ENCODE measurements at places on chromosomes 16 and 17.

- no peak for DNase-seq
Observed at GRCh38 chr16:10945065-10945787, 862 bp downstream of the CLEC16A start.

DNA sequence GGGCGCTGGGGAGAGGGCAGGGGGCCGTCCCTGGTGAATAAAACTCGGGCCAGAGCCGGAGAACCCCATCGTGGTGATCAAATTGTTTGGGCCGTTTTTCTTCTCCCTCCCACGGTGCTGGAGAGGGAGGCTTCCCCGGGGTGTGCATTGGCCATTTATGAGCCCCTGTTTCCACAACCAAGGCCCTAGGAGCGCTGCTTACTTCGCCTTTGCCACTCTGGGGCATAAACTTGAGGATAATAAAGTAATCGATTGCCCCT is 544 bp downstream of the CCP110 start:
- DNase-seq = no peak

- DNase-seq = peak; percentile 11
Observed at GRCh38 chr17:2989855-2990254, 73.6 kb downstream of the OR1D5 start.

DNA sequence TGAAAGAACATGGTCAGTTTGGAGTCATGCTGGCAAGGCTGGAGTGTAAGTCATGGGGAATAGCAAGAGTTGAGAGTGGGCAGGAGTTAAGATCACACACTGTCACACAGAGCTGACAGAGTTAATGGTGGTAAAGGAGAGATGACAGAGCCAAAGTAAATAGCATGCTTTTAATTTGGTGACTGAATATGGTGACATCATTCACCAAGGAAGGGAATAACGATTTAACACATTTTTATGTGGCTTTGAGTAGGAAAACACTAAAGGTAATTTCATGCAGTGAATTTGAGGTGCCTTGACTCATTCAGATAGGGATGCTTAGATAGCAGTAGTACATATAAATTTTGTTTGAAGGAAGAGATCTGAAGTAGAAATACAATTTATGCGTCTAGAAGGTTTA is 42.1 kb downstream of the SYNRG start:
- no peak for DNase-seq

GRCh38 chr17:72145962-72146361 is 25.1 kb downstream of the SOX9 start:
- DNase-seq = no peak

GRCh38 chr17:8954339-8954738 is 11.2 kb downstream of the PIK3R5 start:
- DNase-seq = peak; percentile 65

- DNase-seq = no peak
Observed at GRCh38 chr17:57484826-57485565, 228.7 kb downstream of the MSI2 start.

GRCh38 chr16:667113-667779 is 686 bp upstream of the RHOT2 start:
- DNase-seq = no peak

DNA sequence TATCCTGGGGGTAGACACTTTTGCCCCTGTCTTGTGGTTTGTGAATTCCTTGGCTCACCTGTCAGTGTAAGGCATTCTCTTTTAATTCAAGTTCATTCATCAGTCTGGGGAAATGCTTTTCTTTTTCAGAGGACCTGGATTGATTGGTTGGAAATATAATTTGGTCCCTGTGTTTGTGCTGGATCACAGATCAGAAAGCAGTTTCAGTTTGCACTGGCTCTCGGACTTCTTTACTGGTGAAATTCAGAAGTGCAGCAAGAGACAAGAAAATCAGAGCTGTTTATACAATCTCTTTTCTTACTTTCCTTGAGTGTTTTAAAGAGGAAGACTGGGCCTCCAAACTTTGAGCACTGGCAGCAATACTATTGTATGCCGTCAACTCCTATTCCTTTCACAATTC is 161.8 kb upstream of the KCNJ16 start:
- no peak for DNase-seq

GRCh38 chr17:10527419-10527818 is 9.1 kb upstream of the MYH1 start:
- no peak for DNase-seq

- no peak for DNase-seq
Observed at GRCh38 chr17:63881935-63882601, at the start of gene GH2. Gene GH2, minus strand, starts transcription at chr17:63881944. Its CDS starts 143 bp downstream, at chr17:63881801.

DNA sequence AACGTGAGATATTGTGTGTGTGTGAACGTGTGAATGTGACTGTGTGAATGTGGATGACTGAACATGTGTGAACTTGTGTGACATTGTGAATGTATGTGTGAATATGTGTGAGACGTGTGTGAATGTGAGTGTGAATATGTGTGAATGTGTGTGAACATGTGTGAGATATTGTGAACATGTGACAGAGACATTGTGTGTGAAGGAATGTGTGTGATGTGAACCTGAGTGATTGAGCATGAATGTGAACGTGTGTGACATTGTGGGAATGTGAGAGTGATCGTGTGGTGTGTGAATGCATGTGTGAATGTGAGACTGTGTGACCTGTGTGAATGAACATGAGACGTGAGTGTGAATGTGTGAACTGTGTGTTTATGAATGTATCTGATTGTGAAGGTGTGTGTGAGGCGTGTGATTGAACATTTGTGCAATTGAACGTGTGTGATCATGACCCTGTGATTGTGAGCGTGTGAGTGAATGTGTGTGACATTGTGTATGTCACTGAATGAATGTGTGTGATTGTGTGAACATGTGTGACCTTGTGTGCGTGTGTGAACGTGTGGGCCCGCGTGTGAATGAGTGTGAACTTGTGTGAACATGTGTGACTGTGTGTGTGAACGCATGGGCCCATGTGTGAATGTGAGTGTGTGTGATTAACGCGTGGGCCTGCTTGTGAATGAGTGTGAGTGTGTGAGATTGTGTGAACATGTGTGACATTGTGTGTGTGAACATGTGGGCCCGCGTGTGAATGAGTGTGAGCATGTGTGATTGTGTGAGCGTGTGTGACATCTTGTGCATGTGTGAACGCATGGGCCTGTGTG is 23.2 kb upstream of the GSE1 start:
- DNase-seq = no peak

GRCh38 chr17:27544350-27545131 is 86.4 kb upstream of the LGALS9 start:
- DNase-seq = no peak

- no peak for DNase-seq
Observed at GRCh38 chr16:6616746-6617145, 715.9 kb upstream of the RBFOX1 start.

- no peak for DNase-seq
Observed at GRCh38 chr17:59641799-59642484, 22.2 kb downstream of the CLTC start.

GRCh38 chr17:80294210-80294609 is 33.6 kb downstream of the RNF213 start:
- no peak for DNase-seq

DNA sequence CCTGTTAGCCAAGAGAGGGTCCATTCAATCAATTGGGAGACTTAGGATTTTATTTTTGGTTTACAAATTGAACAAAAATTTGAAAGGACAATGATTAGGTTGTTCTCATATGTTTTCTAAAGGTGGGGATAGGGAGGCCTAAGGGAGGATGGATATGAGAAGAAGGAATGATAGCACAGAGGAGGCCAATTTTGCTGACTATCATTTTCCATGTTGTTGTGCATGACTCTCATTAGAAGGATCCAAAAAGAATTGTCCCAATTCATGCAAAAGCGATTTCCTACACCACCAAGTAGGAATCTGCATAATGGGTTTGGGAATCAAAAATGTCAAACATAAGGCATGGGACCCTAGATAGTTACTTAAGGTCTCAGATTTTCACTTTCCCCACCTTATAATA is 524.8 kb downstream of the KIF2B start:
- DNase-seq = no peak

DNA sequence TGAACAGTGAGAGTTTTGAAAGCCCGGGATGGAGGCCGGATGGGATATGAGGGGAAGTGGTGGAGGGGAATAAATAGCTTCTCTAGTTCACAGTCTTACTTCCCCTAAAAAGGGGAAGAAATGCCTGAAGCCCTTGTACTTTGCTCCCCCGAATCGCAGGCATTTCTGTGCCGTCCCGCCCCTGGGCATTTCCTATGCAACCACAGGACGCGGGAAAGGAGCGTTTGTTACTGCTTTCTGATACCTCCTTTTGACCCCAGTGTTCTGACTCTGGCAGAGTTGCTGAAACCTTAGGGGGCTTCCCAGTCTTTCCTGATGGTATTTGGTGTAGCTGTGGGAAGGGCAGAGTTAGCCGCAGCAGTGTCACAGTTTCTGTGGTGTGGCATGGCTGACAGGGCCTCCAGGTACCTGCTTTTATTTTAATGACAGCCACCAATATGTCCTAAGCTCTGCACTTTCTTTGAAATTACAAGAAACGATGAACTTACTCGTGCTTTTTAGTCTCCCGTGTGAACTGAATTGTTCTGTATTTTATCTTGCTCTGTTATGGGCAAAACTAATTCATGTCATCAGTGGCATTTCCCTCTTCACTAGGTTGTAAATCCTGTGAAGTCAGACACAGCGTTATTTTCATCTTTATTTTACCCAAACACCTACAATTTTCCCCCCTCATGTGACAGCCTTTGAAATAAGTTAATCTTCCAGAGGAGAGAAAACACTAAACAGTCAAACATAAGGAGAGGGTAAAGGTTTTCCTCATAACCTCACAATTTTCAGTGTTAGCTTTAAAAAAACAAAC is 27.1 kb downstream of the USP10 start:
- no peak for DNase-seq

DNA sequence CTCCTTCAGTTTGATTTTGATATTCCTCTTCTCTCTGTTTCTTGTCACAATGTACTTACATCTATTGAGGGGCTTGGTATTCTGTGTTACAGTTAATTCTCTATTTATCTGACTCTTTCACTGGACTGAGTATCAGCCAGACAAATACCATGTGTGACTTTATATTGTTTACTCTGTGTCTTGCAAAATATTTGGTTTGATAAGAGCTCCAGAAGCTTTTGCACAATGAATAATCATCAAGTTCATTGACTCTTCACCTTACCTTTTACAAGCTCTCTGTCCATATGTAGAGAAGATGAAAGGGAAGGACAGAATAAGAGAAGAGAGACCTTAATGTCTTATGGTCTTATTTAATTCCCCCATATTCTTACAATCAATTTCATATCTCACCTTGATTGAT is 877.7 kb upstream of the CDH8 start:
- no peak for DNase-seq

GRCh38 chr16:51045186-51045585 is 105.9 kb downstream of the SALL1 start:
- no peak for DNase-seq

- DNase-seq = no peak
Observed at GRCh38 chr16:3115561-3115960, 3.2 kb downstream of the ZNF205 start.

DNA sequence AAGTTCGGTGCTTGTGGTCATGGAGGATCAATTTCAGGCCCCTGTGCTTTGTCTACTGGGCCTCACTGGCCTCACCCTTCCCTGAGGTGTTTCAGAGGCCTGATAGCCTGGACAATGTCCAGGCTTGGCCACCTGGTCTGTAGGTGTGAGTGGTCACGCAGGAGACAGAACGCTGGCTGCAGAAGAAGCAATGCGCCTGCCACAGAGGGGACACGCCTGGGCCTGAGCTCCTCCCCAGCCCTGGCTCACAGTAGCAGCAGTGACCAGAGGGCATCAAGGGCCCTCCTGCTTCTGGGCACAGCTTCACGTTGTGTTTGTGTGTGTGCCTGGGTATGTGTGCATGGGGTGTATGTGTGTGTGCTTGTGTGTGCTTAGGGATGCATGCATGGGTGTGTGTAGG is 1.9 kb upstream of the PITPNM3 start:
- no peak for DNase-seq

- DNase-seq = peak; percentile 86
Observed at GRCh38 chr17:56593646-56594319, at the start of gene NOG. Gene NOG, plus strand, starts transcription at chr17:56593699. Its CDS starts 525 bp downstream, at chr17:56594224.

DNA sequence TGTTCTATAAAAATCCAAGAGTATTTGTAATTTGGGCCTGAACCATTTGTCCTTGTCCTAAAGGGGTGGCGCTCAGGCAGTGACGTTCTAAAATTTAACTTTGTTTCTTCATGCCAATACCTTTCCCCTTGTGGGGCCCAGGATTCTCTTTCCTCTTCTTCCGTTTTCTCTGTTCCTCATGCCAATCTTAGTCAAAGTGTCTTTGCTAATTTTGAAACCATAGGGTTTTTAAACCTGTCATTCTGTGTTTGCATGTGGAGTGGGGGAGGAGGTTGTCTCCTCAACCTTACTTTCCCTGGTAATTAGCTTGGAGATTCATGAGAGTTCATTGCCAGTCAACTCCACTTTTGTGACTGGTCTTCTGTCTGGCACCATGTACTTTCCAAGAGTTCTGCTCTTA is 337.1 kb downstream of the MAF start:
- no peak for DNase-seq

- no peak for DNase-seq
Observed at GRCh38 chr17:54536306-54536705, 364.3 kb upstream of the TOM1L1 start.

DNA sequence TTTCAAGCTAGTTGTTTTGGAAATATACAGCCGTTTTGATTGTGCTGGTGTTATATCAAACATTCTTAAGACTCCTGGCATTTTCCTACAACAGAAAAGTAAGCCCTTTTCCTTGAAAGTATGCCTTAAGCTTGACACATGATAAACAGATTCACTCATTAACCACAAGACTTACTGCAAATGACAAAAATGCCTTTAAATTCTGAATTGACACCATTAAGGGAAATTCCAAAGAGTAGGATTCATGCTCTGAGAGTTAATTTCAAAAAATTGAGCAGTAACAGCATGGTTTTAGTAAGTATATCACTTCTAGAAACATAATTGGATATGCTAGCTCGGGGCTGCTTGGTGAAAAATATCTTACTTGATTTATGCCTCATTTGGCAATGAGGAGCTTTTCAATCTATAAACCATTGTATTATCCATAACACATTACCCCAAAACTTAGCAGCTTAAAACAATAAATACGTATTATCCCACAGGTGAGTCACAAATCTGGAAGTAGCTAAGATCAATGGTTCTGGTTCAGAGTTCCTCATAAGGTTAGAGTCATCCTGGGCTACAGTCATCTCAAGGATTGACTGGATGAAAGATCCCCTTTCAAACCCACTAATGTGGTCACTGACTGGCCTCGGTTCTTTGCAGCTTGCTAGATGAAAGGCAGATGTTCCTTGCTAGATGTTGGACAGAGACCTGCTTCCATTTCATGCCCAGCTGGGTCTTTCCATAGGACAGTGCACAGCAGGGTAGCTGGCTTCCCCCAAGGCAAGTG is 8.2 kb upstream of the PHAF1 start:
- DNase-seq = no peak
